ENCODE measurements at places on chromosomes 3 and 15.
A peak's percentile ranks its signal among the peaks of the same experiment; 100 is the strongest.

GRCh38 chr3:118472586-118472985 lies 562.1 kb downstream of the IGSF11 start:
- no peak for DNase-seq

DNA sequence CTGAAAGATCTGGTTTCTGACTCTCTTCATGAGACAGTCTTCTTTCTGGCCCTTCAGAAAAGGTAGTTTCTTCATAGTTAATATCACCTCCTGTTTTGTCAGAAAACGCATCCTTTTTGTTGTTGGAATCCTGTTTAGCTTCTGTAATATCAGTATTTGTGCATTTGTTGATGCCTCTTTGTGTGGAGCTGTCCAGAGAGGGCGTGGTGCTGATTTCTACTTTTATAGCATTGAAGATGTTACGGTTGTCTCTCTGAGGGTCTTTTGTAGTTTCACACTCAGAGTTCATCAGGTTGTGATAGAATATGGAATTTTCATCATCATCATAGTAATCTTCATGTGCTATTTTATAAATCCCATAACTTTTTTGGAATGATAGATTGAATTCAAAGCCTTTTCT lies 8.9 kb downstream of the GPR149 start:
- no peak for DNase-seq

DNA sequence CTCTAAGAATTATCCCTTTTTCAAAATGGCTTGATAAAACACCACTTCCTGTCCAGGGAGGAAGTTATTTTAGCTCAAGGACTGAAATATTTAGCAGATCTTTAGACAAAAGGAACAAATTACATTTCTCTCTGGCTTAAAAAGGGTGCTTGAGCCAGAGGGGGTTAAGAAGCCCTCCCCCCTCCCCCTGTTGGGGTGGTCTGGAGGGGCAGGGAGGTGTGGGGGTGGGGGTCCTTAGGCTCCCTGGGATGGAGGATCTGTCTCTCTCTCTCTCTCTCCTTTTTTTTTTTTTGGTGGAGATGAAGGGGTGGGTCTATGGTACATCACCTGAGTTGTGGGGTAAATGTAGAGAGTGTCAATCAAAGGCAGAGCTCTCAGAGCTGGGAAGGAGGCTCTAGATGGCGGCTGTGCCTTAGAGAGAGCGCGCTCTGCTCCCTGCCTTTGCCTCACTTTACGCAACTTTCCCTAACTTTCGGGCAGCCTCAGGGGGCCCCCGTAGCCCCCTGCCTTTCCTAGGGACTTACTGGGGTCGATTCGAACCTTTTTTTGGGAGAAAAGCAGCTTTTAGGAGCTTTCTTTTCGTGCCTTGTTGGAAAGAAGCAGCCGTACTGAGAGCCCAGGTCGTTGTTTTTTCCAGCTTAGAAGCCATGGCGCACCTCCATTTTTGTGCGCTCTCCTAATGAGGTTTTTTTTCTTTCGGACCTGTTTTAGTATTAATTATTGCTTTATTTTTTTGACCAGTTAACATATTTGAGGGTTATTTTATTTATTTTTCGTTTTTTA lies at the start of gene CHD2:
Gene CHD2, plus strand, starts transcription at position 377 of the 783 bp plus-strand sequence. CDS start 914 bp downstream, outside the sequence.
- DNase-seq, result no peak

DNA sequence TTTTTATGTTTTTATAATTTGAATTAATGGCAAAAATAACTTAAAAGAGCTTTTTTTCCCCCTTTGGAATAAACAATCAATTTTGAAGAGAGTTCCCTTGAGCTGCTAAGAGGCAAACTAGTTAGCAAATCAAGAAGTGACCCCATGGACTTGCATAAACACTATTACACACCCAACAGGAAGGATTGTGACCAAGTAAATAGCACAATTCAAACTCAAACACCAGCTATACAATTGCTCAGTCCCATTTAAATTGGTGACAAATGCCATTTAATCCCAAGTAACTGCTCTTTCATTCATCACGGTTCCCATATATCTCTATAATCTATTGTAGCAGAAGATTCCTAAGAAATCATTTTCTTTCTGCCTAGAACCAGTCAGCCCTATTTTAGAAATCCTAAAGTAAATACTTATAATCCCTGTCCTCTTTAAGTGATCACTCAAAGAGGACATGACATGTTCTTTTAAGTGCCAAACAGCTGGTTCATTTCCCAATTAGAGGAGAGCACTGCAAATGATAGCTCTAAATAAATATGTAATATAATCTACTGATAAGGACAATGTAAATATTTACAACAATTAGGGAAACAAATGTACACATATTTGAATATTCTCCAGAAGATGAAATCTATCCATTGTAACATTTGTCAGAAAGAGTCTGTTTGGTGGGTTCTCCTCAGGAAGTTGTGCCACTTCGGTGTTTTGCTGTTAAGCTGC lies 137.8 kb upstream of the ADAMTS9 start:
- no peak for DNase-seq

GRCh38 chr3:157128771-157129681 lies 30.9 kb downstream of the CCNL1 start:
- no peak for DNase-seq

DNA sequence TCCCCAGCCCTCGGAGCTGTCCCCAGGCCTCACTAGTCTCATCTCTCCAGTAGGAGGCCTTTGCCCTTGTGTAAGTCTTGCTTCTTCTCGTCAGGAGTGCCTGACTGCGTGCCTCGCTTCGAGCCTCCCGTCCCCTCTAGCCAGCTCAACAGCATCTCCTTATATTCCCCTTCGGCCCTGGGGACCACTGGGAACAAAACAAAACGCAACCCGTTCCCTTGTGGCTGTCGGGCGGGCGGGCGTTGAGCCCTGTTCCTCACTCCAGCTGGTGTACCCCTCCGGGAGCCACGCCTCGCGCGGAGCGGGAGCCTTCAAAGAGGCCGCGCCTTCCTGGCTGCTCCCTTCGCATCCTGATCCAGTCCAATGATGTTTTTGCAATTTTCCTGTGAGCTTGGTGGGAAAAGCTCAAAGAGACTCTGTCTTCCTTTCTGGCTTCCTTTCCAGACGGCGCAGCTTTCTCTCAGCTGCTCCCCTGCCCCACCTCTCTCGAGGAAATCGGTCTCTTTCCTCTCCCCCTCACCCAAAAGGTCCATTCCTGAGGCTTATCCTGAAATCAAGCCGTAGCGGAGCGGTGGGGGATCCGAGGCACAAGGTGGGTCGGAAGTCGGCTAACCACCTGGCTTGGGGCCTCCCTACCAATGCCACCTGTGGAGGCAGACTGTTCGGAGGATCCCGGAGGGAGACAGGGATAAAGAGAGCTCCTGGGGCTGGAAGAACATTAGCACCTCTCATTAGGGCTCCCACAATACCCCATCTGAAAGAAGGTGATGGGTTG lies 33.4 kb upstream of the SRP14 start:
- no peak for DNase-seq

DNA sequence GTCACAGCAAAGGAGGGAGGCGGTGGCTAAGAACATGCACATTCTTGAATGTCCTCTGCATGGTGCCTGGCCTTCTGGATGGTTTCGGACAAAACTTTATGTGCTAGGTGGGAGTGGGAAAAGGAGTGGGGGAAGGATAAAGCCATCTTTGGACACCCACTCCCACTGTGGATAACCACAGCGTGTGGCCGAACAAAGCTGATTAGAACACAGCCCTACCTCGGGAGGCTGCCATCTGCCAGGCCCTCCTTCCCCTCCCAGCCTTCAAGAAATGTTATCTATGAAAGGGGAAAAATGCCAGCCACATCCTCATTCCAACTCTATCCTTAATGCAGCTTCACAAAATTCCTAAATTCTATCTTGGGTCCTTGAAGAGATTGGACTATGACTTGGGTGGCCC lies 18.8 kb downstream of the AMOTL2 start:
- DNase-seq, result no peak

DNA sequence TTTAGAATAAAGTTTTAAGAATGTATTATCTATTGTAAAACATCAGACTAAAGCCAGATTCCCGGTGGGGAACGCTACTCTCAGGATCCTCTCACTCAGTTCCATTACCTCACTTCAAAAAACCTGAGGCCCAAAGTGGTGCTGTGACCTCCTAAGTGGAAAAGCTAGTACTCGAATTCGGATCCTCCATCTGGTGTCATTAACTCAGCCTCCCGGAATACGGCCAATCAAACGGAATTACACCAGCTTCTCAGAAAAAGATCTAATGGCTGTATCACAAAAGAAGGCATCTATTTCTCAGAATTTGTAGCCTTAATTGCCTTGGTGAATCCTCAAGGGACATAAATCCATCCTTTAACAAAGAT lies 627 bp downstream of the ACAD11 start:
- DNase-seq, result no peak

DNA sequence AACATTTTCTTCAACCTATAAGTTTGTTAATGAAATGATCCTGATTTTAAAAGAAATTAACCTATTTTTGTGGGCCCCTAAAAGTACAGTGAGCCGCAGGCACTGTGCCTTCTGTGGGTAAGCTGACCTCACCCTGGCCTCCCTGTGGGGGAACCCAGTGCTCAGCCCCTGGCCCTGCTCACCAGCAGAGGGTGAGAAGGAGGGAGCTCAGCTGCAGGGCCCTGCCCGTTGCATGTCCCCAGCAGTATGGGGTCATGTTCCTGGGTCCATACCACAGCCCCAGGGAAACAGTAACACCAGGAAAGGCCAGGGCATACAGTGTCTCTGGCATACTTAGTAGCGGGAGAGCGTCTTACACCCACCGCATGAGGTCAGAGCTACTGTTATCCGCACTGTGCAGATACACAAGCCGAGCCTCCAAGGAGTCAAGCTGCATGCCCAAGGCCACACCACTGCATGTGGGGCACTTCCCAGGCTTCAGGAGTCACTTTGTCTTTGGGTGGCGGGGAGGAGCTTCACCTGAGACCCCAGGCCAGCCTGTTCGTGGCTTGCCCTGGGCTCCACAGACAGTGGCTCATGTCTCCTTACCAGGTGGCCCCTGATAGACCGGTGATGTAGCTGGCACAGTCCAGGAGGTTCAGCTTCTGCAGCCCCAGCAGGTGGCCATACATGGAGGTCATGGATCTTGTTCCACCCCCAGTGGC lies 22.6 kb upstream of the EHD4 start:
- no peak for DNase-seq

DNA sequence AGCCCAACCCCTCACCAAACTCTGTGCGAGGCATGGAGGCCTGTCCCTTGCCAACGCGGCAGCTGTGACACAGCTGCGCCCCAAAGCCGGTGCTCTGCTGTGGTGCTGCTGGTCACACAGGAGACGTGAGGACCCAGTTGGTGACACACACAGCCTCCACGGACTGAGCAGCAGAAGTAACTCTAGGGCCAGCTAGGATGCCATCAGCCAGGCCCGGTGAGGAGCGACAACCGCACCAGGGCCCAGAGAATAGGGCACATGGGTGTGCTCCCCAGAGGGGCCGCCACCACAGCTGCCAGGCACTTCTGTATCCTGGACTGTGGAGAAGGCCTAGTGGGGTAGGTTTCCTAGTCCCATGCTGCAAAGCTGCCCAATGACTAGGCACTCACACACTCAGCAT lies 10.7 kb downstream of the ZXDC start:
- no peak for DNase-seq

DNA sequence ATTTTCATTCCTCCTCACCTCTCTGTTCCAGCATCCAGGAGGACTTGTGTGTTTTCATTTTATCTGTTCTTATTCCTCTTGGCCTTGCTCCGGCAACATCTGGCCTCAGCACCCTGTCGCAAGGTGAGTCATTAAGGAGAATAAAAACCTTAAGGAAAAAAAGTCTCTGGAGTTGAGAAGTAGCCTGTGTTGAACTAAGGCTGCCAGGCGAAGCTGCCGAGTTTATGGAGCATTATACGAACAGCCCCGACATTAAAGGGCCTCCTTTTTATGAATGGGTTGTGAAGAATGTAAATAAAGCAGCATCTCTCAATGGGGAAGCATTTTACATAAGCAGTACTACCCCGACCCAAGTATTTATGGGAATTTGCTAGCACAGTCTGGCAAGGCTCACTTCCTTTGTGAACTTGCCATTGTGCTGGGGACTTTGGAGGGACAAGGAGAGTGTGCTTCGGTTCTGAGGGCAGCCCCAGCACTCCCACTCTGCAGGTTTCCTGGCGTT lies 4.7 kb downstream of the BAHD1 start:
- DNase-seq, result peak; percentile 47

GRCh38 chr3:184676927-184677326 lies 34.9 kb downstream of the MAGEF1 start:
- DNase-seq, result no peak

- no peak for DNase-seq
Observed at GRCh38 chr15:35867356-35867755, 321.4 kb upstream of the DPH6 start.

GRCh38 chr15:50594311-50594710 lies 47.8 kb upstream of the USP50 start:
- DNase-seq, result no peak

DNA sequence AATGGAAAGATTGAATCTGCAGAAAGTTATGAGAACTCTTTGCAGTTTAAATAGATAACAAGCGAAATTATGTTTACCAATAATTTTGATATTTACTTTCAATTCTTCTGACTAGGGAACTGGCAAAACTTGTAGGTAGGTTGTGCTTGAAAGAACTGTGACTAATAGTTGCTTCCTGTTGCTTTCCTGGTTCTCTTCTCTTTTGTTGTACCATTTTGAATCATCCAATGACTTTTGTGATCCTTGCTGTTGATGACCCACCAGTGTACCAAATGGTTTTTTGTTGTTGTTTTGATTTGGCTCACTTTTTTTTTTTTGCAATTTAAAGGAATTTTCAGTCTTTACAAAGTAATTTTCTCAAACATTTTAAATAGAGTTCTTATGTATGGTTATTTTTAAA lies 64.9 kb upstream of the DCBLD2 start:
- DNase-seq, result no peak

- DNase-seq, result no peak
Observed at GRCh38 chr3:37214076-37214475, 39.7 kb upstream of the LRRFIP2 start.

GRCh38 chr3:166917437-166917836 lies 462.7 kb downstream of the ZBBX start:
- DNase-seq, result no peak

- no peak for DNase-seq
Observed at GRCh38 chr3:63896332-63897030, 15.7 kb downstream of the SCAANT1 start.
